Epithelial cell of proximal tubule (primary cell): ENCODE measurements at places on chromosomes 1 and 21. TPM values are rescaled to one million over a fixed set of nuclear protein-coding genes. Genes with fewer than 3 reads are reported as not detected.

The TOR1AIP1 gene
- 35.3 and 50.5 TPM in 2 replicates for total RNA-seq

The CD84 gene
- not detected in 2 replicates for total RNA-seq

The SLC5A3 gene
- total RNA-seq: 13.1 and 13.7 TPM in 2 replicates

GRCh38 chr1:176932114-176933104, 232.1 kb downstream of the ASTN1 start:
- DNase-seq: no peak

GRCh38 chr1:230186003-230186863, 119.2 kb downstream of the GALNT2 start:
- peak; percentile 10 for DNase-seq

DNA sequence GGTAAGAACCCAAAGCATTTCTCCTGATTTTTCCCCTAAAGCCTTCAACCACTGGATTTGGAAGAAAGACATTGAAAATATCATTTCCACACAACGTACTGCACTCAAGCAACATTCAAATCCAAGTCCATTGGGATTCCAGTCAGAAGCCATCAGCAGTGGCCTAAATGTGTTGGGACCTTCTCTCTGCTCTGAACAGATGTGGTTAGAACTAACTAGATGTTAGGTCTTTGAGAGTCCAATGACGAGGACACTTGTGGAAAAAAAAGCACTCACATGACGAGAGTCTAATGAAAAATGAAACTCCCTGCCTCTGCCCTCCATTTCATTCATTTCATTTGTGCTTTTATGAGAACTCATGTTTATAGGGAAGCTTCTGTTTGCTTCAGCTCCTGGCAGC, 382.3 kb downstream of the SIPA1L2 start:
- no peak for DNase-seq

- DNase-seq: no peak
Observed at GRCh38 chr1:243343970-243344937, 88.4 kb downstream of the SDCCAG8 start.

GRCh38 chr1:62834400-62834961, 50.5 kb downstream of the ATG4C start:
- no peak for DNase-seq

GRCh38 chr1:211541720-211542477, 37.1 kb downstream of the SLC30A1 start:
- no peak for DNase-seq

- no peak for DNase-seq
Observed at GRCh38 chr1:150813028-150813707, 5.1 kb upstream of the CTSK start.

DNA sequence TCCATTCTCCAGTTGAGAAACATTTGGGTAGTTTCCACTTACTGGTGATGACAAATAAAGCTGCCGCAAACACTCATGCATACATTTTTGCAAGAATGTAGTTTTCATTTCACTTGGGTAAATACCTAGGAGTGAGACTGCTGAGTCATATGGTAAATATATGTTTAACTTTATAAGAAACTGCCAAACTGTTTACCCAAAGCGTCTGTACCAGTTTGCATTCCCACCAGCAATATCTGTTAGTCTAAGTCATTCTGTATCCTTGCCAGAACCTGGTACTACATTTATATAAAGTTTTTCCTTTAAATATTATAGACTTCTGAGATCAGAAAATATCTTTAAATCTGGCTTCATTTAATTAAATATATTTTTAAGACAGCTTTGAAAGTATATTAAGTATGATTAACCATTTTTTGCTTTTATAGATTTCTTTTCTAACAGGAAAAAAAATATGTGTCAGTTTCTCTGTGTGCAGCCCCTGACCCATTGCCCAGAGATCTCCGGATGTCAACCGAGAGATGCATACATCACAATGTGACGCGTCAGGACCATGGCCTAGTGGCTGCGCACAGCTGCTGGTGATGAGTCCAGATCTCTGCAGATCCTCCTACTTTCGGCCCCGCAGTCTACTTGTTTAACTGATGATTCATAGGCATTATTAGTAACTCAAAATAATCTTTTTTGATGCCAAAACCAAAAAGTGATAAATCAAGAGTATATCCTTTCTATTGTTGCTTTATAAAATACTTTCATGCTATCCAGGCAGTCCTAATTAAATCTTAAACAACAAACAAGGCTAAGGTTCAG, 227.1 kb upstream of the MAP1LC3C start:
- DNase-seq: no peak

GRCh38 chr1:41404308-41404761, 43.1 kb downstream of the FOXO6 start:
- DNase-seq: no peak
